Upper lobe of left lung (tissue), 6 donors: ENCODE measurements at places on chromosomes 7 and 10. TPM values are rescaled to one million over a fixed set of nuclear protein-coding genes. Genes with fewer than 3 reads are reported as not detected.

- DNase-seq = peak; percentile 22
Observed at GRCh38 chr7:79245623-79246249, 207.7 kb downstream of the MAGI2 start.

GRCh38 chr10:59997827-59998525, 91.6 kb upstream of the CCDC6 start:
- DNase-seq = no peak

DNA sequence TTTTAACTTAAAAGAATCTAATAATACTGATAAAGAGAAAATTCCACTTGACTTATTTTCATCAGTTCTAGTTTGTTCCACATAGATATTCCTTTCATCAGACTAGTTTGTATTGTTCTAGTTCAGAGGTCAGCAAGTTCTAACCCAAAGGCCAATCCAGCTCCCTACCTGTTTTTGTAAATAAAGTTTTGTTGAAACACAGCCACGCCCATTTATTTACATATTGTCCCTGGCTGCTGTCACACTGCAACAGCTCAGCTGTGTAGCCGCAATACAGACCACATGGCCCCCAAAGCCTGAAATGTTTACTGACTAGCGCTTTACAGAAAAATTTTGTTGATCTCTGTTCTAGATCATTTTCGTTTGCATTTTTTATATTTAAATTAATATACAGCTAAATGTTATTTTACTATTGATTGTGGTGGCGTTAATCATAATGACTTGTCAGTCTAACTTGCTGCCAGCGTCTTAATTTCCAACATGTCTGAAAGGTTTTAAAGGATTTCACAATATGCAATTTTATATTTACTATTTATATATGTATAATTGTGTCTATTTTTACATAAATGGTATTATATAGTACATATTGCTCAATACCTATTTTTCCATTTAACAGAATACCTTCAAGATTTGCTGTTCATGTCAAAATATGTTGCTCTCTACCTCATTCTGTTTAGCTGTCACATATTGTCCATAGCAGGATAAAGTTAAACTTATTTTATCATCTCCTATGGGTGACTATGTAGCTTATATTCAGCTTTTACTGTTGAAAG, 159.3 kb downstream of the DYNC1I1 start:
- DNase-seq = no peak

The SFRP5 gene
- 1.0 TPM for total RNA-seq

The HDAC9 gene
- 23.1 TPM for total RNA-seq

The KIAA1217 gene
- 22.2 TPM for total RNA-seq

The CCDC3 gene
- 5.0 TPM for total RNA-seq
